ENCODE measurements at places on chromosomes 11 and 22.

DNA sequence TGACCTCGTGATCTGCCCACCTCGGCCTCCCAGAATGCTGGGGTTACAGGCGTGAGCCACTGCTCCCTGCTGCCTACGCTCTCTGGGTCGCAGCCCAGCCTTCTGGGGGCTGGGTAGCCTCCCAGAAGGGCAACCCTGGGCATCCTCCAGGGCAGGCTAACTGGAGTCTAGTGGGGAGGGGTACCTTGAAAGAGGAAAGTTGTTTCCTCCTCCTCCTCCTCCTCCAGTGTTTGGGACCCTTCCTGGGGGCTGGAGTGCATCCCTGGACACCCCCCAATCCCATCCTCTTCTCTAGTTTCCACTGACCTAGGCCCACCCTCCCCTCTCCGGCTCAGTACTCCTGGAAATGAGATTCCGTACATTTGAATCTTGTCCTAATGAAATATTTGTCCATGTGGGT is 1.3 kb downstream of the PNPLA3 start:
- peaks cover 11% of the 10 kb centered on the region for H3K4me1 ChIP-seq
- H3K36me3 ChIP-seq: no peaks in the 10 kb centered on the region
- no peak overlapping the region for H3K4me3 ChIP-seq
- peaks cover 53% of the 10 kb centered on the region for H3K27me3 ChIP-seq

GRCh38 chr11:45211732-45212131 is 65.3 kb downstream of the PRDM11 start:
- H3K36me3 ChIP-seq: no peaks in the 10 kb centered on the region
- no peak overlapping the region for H3K4me3 ChIP-seq
- DNase-seq: no peak
- no peak overlapping the region for H3K27ac ChIP-seq

- no peak overlapping the region for H3K4me3 ChIP-seq
- DNase-seq: no peak
- H3K27ac ChIP-seq: no peak overlapping the region
Observed at GRCh38 chr11:66359662-66360087, 11.9 kb downstream of the SLC29A2 start.

GRCh38 chr11:82899957-82900276 is 313 bp downstream of the PRCP start:
- H3K27ac ChIP-seq: peak overlapping the region; percentile 96
- H3K4me3 ChIP-seq: peak overlapping the region; percentile 59
- no peak for DNase-seq
- H3K36me3 ChIP-seq: no peaks in the 10 kb centered on the region
- peaks cover 22% of the 10 kb centered on the region for H3K4me1 ChIP-seq
- no peaks in the 10 kb centered on the region for H3K27me3 ChIP-seq

DNA sequence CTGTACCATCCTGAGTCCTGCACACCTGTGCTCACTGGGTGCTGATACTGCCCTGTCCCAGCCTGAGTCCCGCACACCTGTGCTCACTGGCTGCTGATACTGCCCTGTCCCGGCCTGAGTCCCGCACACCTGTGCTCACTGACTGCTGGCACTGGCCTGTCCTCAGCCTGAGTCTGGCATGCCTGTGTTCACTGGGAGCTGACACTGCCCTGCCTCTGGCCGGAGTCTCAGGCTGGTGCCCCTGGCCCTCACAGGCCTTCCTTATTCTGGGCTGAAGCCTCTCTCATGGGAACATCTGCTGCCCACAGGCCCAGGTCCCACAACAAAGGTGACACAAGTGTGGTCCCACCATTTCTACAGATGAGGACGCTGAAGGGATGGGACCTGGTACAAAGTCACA is 115.1 kb downstream of the MPPED1 start:
- no peaks in the 10 kb centered on the region for H3K27me3 ChIP-seq
- no peaks in the 10 kb centered on the region for H3K36me3 ChIP-seq
- no peak for DNase-seq
- no peak overlapping the region for H3K27ac ChIP-seq

DNA sequence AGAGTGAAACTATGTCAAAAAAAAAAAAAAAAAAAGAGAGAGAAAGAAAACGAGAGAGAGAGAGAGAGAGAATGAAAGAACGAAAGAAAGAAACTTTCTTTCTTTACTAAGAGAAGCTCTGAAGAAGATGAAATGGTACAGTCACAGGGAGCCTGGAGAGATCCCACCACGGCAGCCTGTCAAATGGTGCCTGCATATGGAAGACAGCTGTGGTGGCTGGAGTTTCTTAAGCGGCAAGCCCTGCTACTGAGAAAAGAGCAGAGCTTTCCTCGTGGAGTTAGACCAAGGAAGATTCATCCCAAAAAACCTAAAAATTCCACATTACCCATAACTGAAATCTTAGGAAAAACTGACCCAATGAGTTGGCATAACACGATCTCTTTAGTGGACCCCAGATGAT is 66.7 kb downstream of the MICAL3 start:
- no peaks in the 10 kb centered on the region for H3K4me1 ChIP-seq
- H3K27ac ChIP-seq: no peak overlapping the region
- no peaks in the 10 kb centered on the region for H3K36me3 ChIP-seq
- no peak for DNase-seq
- no peaks in the 10 kb centered on the region for H3K27me3 ChIP-seq

GRCh38 chr22:49649166-49650068 is 178.3 kb downstream of the BRD1 start:
- no peaks in the 10 kb centered on the region for H3K36me3 ChIP-seq
- no peak overlapping the region for H3K4me3 ChIP-seq

DNA sequence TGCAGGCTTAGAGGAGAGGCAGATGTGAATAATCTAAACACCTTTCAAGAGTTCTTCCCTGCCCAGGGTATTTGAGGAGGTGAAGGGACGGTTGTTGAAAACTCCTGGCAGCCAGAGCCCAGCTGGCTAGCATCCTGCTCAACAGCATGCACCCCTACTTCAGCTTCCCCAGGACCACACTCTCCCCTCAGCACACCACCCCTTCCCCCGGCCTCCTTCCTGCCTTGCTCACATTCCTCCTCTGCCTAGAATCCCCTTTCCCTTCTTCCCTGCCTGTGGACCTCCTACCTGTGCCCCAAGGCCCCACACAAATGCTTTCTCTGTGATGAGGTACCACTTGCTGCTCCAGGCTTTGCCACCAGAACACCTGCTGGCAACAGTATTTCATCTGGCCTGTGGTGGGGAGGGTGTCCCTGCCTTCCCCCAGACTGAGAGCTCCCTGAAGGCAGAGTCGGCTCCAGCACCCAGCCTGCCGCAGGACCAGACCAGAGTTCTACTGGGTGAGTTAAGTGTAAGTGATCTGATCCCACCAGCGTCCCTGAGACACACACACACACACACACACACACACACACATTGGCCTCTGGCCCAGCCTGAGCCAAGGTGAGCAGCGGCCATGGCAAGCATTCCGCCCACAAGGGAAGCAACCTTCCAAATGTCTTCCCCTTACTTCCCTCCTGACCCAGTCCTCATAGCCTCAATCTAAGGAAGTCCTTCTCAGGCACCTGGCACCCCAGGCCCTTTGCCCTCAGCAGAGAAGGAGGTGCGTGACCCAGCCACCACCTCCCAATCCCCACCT is 79.5 kb downstream of the PDE2A start:
- H3K27me3 ChIP-seq: peaks cover 64% of the 10 kb centered on the region
- no peaks in the 10 kb centered on the region for H3K36me3 ChIP-seq
- H3K27ac ChIP-seq: no peak overlapping the region
- H3K4me3 ChIP-seq: no peak overlapping the region
- H3K4me1 ChIP-seq: peaks cover 62% of the 10 kb centered on the region

GRCh38 chr11:63680834-63681320 is 423 bp upstream of the RTN3 start:
- DNase-seq: no peak
- H3K4me3 ChIP-seq: peak overlapping the region; percentile 88
- H3K4me1 ChIP-seq: peaks cover 10% of the 10 kb centered on the region
- peak overlapping the region; percentile 26 for H3K27ac ChIP-seq

DNA sequence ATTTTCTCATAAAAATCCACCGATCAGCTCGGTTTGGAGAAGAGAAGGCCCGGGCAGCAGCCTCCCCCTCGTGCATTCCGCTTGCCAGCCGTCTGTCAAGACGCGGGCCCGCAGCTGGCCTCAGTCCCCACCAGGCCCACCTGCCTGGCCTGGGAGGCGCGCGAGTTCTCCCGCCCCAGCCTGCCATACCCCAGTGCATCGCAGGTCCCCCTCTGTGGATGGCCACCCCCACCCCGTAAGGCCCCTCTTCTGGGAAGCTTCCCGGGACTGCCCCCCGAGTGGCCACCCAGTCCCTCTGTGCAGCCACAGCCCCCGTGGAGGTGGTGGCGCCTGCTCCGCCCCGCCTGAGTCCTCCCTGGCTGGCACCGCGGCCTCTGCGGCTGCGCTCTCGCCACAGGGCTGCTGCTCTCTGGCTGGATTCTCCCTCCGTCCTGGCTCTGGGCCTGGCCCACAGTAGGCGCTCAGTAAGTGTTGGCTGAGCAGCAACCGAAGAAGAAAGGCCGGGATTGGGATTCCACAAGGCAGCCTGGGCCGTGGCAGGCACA is 74.0 kb upstream of the TCF20 start:
- H3K27ac ChIP-seq: no peak overlapping the region
- H3K27me3 ChIP-seq: peaks cover 8% of the 10 kb centered on the region
- H3K4me1 ChIP-seq: peaks cover 12% of the 10 kb centered on the region
- no peaks in the 10 kb centered on the region for H3K36me3 ChIP-seq

GRCh38 chr11:39255648-39256047 is 2203.8 kb downstream of the LRRC4C start:
- no peaks in the 10 kb centered on the region for H3K36me3 ChIP-seq
- no peak for DNase-seq
- no peak overlapping the region for H3K27ac ChIP-seq
- H3K27me3 ChIP-seq: no peaks in the 10 kb centered on the region

GRCh38 chr22:22955866-22956535 is 68.4 kb downstream of the IGLL5 start:
- no peaks in the 10 kb centered on the region for H3K36me3 ChIP-seq
- H3K4me1 ChIP-seq: no peaks in the 10 kb centered on the region

DNA sequence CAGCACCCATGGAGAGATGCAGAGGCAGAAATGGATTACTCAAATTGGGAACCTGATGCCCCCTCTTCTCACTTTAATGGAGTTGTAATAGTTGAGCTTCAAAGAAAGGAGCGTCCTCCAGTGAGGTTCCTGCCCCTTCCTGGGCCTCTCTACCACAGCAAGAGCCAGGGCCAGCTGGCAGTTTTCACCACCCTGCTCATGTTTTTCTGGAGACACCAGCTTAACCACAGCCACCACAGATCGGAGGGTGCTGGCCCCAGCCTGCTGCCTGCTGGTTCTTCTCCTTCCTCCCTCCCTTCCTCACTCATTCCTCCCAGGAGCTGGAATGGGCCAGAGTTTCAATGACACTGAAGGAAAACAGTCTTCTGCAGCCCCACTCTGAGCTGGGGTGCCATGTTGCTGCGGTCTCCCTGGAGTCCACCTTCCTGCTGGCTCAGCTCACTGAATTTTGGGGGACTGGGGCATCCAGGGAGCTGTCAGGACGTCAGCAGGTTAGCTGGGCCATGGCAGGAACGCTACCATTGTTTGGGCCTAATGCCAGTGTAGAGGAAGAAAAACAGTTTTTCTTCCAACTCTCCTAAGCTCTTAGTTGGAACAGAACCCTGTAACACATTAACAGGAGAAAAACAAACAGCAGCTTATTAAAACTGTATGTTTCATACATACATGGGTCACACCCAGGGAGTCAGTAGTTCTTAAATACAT is 57.7 kb downstream of the TRAF6 start:
- peaks cover 27% of the 10 kb centered on the region for H3K4me1 ChIP-seq
- H3K36me3 ChIP-seq: no peaks in the 10 kb centered on the region
- no peaks in the 10 kb centered on the region for H3K27me3 ChIP-seq
- peak overlapping the region; percentile 49 for H3K27ac ChIP-seq
- H3K4me3 ChIP-seq: no peak overlapping the region
- no peak for DNase-seq

- H3K4me3 ChIP-seq: no peak overlapping the region
- H3K27ac ChIP-seq: no peak overlapping the region
- no peaks in the 10 kb centered on the region for H3K36me3 ChIP-seq
- H3K27me3 ChIP-seq: no peaks in the 10 kb centered on the region
- DNase-seq: no peak
- no peaks in the 10 kb centered on the region for H3K4me1 ChIP-seq
Observed at GRCh38 chr22:27372969-27373670, 428.4 kb downstream of the MN1 start.

GRCh38 chr22:30705710-30706651 is 11.3 kb downstream of the OSBP2 start:
- no peak for DNase-seq
- H3K4me3 ChIP-seq: no peak overlapping the region
- H3K36me3 ChIP-seq: no peaks in the 10 kb centered on the region

DNA sequence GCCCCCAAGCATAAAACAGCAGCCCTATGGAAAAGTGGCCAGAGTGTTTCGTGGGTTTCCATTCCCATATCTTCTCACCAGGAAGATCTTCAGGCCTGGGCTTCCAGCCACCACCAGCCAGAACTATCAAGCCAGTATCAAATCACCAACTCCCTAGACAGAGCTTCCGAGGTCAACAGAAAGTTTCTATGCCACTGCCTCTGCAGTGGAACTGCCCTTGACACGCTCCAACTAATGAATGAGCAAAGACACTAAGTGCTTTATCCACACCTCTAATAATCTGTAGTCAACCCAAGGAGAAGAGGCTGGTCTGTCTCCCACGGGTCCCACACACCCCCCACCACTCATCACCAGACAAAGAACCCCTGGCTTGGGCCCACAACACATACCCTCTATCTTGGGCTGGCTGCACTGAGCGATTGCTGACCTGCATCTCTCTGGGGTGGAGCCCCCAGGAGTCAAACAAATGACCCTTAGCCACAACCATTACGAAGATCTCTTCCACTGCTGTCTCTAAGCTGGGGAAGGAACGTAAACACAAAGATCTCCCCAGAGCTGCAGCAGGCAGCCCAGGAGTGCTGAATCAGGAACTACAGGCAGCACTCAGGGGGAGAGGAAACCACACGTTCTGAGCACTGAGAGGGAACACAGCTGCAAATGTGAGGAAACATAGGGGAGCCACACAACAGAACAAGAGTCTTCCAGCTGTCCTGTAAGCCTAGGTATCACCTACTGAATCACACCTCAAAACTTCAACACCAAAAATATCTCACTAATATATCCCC is 9.7 kb downstream of the OR5AN1 start:
- H3K4me1 ChIP-seq: no peaks in the 10 kb centered on the region
- no peak overlapping the region for H3K4me3 ChIP-seq
- H3K27me3 ChIP-seq: no peaks in the 10 kb centered on the region
- DNase-seq: peak; percentile 4
- H3K36me3 ChIP-seq: no peaks in the 10 kb centered on the region
- no peak overlapping the region for H3K27ac ChIP-seq

DNA sequence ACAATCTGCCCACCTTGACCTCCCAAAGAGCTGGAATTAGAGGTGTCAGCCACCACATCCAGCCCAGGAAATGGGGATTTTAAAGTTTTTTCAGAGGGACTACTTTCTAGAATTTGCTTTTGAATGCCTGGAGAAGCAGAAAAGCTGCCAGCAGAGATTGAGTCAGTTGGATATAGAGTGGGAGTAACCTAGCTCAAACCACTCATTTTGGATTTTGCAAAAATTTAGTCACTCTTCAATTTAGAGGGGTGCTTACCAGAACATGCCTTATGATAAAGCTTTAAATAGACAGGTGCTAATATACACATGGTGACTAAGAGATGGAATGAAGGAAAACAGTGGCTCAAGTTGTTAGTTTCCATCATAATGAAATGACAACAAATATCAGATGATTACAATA is 26.5 kb upstream of the PSMA1 start:
- no peak for DNase-seq
- H3K36me3 ChIP-seq: no peaks in the 10 kb centered on the region
- H3K27ac ChIP-seq: no peak overlapping the region
- no peaks in the 10 kb centered on the region for H3K27me3 ChIP-seq
- no peaks in the 10 kb centered on the region for H3K4me1 ChIP-seq
